ENCODE measurements at places on chromosomes 6 and 20. TPM values are rescaled to one million over a fixed set of nuclear protein-coding genes. Genes with fewer than 3 reads are reported as not detected.

GRCh38 chr6:146701632-146702031 lies 102.9 kb downstream of the ADGB start:
- no peak for DNase-seq

The GSTA2 gene
- total RNA-seq = not detected

The ZBP1 gene
- total RNA-seq = not detected

The CCN5 gene
- 0.93 TPM for total RNA-seq

DNA sequence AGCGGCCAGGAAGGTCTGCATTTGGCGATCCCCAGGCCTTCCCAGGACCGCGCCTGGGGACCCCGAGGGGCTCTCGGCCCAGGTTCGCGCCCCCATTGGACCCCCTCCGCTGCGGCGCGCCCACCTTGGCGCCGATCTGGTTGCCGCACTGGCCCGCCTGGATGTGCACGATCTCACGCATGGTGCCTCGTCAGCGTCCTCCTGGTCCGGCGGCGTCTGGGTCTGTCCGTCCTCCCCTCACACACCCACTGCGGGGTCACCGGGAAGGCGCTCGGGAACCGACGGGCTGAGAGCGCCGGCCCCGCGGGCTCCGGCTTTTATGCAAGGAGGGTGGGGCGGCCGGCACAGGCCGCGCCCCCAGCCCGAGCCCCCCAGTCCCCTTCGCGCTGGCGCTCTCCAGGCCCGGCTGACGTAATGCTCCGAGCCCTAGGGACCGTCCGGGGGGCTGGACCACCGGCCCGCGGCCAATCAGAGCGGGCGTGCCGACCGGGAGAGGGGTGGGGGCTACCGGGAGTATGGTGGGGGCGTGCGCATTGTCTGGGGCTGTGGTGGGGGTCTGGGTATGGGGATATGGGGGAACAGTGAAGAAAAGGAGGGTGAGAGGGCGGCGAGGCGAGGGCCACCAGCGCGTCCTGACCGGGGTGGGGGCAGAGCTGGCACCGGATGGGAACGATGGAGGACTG lies at the start of gene TUBB2B:
TSS of gene TUBB2B (minus strand) at position 291 of the 683 bp plus-strand sequence. CDS start at position 181, 110 bp downstream.
- DNase-seq = no peak

Measured in MCF 10A (cell line).